ENCODE measurements at places on chromosomes 2 and 18.
A peak's percentile ranks its signal among the peaks of the same experiment; 100 is the strongest.

GRCh38 chr2:215403441-215404347, 32.2 kb downstream of the FN1 start:
- DNase-seq: no peak

- DNase-seq: peak; percentile 51
Measured at GRCh38 chr18:7452331-7452730, 114.8 kb upstream of the PTPRM start.

GRCh38 chr2:101188683-101189405, 37.7 kb upstream of the TBC1D8 start:
- DNase-seq: peak; percentile 15

- DNase-seq: no peak
Measured at GRCh38 chr2:74983631-74984392, 25.4 kb downstream of the POLE4 start.

- no peak for DNase-seq
Measured at GRCh38 chr2:105712981-105713596, 31.6 kb upstream of the NCK2 start.

DNA sequence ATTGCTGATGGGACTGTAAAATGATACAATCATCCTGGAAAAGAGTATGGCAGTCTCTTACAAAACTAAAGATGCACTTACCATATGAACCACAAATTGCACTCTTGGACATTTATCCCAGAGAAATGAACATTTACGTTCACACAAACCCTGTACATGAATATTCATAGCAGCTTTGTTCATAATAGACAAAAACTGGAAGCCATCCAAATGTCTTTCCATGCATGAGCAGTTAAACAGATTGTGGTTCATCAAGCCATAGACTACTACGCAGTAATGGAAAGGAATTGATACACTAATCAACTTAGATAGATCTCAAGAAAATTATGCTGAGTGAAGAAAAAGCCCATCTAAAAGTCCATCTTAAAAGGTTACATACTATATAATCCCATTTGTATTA, 156.1 kb upstream of the SLC39A10 start:
- DNase-seq: no peak

DNA sequence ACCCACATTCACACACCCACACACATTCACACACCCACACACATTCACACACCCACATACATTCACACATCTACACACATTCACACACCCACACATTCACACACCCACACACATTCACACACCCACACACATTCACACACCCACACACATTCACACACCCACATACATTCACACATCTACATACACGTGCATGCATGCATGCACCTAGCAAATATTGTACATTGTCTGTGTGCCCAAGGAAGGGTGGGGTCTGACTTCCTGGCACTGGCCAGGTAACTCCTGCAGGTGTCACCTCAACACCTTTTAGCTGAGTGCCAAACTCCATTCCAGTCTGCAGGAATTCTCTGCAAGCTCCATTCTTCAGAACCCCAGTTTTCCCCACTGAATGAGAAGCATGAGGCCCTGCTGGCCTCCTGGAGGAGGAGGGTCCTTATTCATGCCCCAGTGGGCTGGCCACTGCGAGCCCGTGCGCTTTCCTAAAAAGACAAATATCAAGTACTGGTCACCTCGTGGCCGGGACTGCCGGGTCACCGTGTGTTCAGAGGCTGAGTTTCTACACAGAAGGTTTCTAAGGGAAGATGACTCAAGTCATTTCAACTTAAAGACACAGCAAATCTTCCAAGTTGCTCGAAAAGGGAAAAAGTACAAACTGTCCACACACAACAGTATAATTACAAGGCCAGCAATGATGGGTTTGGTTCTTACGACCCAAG, 131.5 kb downstream of the HDAC4 start:
- DNase-seq: no peak

DNA sequence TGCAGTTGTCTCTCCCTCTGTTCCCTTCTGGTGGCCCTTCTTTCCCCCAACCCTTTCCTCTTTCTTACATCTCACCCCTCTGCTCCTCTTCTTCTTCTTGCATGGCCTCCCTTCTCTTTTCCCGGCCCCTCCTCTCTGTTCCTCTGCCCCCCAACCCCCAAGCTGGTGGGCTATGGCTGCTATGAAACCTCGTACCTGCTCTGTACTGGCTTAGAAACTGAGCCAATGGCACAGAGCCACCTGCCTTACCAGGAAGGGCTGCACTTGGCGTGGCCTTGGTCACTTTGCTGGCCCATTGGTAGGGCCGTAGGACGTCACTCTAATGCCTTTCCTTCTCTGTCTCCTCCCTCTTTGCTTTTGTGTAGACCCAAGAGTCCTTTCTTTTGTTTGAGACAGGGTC, 78.9 kb downstream of the LRRFIP1 start:
- DNase-seq: no peak

- DNase-seq: no peak
Measured at GRCh38 chr2:233290051-233290845, 17.4 kb upstream of the SAG start.

GRCh38 chr2:175854129-175854528, 147.9 kb downstream of the LNPK start:
- no peak for DNase-seq

DNA sequence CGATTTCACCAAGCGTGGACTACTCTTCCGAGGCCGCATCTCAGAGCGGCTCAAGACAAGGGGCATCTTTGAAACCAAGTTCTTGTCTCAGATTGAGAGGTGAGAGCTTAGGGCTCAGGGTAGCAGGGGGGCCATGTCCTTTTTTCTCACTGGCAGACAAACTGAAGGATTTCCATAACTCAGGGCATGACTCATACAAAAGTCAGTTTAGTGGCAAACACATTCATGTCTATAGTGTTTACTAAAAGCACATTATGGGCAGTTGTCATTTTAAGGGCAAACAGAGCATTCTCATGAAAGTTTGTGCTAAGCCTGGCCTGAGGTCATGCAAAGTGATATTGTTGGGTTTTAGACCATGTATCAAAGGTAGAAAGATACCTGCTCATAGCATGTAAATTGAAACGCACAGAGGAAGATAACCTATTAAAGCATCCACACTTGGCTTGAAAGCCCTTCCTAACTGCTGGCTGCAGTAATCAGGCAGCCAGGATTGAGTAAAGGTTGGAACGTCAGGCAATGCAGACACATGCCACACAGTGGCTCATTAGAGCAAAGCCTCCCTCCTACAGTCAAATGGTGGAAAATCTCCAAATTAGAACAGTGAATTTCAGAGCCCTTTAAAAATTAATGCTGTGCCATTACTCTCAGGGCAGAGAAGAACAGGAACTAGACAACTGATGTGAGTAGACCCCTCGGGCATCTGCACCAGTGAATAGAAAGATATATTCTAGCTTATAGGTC, 54.2 kb downstream of the HK2 start:
- DNase-seq: no peak

GRCh38 chr2:453132-453531, 165.2 kb upstream of the ALKAL2 start:
- DNase-seq: no peak

GRCh38 chr18:3885209-3885792, 435.3 kb downstream of the TGIF1 start:
- peak; percentile 54 for DNase-seq

DNA sequence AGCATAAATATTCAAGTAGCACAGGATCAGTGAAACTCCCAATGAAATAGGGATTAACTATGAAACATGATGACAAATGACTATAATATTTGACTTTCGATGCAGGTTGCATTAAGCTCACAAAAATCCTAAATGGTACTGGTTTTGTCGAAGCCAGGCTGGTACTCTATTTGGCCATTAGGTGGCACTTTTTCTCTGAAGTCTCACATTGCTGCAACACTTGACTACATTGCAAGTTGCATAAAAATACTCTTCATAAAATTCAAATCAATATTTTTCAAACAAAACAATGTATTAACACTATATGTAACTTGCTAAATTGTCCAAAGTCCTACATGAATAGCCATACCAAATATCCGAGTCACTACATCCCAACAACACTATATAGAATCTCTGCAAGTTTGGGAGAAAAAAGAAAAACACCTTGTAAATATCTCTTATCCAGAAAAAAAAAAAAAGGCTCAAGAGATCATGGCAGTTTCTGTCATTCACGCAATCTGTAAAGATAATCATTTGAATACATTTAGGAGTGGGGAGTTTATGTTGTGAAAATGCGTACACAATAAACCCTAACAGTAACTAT, 9.5 kb downstream of the RTTN start:
- DNase-seq: peak; percentile 64

DNA sequence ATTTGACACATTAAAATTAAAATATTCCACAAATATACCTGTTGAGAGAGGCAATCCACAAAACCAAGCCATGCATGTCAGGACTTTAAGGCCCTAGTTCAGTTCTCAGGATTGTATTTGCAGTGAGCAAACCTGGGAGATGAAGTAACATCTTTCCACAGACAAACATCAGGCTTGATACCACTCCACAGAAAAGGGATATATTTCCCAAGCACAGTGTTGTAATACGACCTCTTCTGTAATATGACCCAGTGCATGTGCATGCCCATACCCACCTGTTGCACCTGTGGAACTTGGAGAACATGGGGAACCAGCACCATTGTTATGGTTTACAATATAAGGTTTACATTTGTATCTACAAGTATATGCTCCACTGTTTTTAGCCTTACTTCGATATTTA, 184.0 kb downstream of the PDE11A start:
- no peak for DNase-seq

DNA sequence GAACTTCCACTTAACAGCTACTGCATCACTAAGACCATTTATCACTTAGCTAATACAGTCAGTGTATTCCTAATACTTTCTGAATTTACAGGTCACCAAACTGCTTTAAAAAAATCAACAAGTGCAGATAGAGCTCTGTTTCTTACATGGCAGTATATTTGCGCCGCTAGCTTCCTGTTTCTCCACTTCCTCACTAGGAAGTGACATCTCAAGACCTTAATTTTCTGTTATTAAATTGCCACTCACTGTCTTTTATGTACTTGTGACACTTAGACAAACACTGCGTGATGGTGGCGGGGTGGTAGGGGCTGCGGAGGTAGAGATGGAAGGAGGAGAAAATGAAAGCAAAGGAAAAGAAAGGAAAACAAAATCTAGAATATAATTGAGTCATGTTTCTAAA, 53.7 kb upstream of the CRIM1 start:
- DNase-seq: no peak

DNA sequence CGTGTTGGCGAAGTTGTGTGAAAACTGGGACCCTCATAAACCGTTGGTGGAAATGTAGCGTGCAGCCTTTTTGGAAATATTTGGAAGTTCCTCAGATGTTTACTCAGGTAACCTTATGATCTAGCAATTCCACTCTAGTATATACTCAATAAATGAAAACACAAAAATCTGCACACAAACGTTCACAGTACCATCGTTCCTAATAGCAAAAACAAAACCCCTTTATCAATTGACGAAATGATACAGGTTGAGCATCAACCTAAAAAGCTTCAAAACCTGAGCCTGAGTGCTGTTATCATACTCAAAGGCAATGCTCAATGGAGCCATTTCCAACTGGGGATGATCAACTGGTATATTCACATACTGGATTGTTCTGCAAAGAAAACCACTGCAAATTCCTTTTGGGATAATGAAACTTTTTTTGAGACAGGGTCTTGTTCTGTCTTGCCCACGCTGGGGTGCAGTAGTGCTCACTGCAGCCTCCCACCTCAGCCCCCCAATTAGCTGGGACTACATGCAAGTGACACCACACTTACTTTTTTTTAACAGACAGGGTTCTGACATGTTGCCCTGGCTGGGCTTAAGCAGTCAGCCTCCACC, 777 bp upstream of the C18orf32 start:
- DNase-seq: peak; percentile 59

- no peak for DNase-seq
Measured at GRCh38 chr2:237283131-237283928, 130.6 kb downstream of the COL6A3 start.

GRCh38 chr2:226407135-226407534, 392.5 kb downstream of the IRS1 start:
- DNase-seq: no peak

DNA sequence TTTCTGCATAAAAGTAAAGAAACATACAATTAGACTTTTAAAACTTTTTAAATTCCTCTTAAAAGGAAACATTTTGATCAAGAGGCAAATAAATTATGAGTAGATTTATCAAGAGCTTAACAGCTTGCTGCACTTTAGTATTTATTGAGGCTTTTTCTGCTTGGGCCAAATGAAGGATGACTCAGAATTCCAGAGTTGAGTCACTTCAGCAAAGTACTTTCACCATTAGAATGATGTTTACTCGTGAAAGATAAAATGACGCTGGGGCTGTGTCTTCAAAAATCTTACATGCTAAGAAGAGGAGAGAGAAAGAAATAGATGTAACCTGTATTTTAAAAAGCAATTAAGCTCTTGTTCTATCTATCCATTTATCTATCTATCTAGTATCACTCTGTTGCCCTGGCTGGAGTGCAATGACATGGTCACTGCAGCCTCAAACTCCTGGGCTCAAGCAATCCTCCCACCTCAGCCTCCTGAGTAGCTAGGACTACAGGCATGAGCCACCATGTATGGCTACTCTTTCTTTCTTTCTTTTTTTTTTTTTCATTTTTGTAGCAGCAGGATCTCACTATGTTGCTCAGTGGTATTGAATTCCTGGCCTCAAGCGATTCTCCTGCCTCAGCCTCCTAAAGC, 75.3 kb upstream of the RIOK3 start:
- no peak for DNase-seq

GRCh38 chr18:45228796-45229388, 386.4 kb upstream of the SLC14A2 start:
- DNase-seq: no peak

- no peak for DNase-seq
Measured at GRCh38 chr2:2914252-2914651, 463.4 kb downstream of the EIPR1 start.

DNA sequence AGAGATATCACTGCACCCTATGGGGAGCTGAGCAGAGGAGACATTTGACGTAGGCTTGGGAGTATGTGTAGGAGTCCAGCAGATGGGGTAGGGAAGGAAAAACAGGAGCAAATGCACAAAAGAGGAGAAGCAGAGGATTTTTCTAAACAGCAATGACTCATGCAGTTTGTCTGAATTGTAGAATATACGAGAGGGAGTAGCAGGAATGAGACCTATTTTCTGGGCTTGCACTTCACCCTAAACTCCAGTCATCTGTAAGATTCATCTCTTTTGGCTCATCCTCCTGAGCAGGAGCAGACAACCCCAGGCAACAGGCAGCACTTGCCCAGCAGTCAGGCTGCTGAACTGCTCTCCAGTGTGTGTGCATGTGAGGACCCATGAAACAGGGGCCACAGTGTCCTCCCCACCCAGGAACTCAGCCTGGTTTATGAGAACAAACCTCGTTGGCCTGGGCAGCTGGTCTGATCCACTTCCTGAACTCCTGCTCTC, 100.2 kb upstream of the CDC42EP3 start:
- no peak for DNase-seq

- DNase-seq: no peak
Measured at GRCh38 chr2:218889937-218890336, 9.3 kb downstream of the WNT10A start.

GRCh38 chr2:10740226-10740625, 18.8 kb downstream of the ATP6V1C2 start:
- no peak for DNase-seq

DNA sequence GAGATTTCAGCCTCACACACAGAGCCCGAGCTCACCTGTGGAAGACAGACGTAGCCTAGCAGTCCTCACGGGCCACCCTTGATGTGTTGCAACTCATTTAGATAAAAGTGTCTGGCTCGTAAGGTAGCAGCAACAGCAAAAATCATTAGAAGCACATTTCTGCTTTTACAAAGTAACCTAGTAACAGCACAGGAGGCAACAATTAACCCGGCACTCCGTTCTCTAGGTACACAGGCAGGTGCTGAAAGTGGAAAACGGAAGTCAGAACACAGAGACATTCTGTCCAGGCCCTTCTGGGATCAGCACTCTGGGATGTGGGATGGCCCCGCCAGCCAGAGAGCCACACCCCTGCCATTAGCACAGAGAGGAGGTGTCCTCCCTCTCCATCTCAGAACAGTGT, 99.3 kb downstream of the KLHL29 start:
- DNase-seq: no peak

All from NAMALWA (cell line).